Lung (tissue), 17 donors: ENCODE measurements at places on chromosomes 16 and 17.

GRCh38 chr16:72664056-72664508 is 383.8 kb downstream of the ZFHX3 start:
- DNase-seq = peak; percentile 27

DNA sequence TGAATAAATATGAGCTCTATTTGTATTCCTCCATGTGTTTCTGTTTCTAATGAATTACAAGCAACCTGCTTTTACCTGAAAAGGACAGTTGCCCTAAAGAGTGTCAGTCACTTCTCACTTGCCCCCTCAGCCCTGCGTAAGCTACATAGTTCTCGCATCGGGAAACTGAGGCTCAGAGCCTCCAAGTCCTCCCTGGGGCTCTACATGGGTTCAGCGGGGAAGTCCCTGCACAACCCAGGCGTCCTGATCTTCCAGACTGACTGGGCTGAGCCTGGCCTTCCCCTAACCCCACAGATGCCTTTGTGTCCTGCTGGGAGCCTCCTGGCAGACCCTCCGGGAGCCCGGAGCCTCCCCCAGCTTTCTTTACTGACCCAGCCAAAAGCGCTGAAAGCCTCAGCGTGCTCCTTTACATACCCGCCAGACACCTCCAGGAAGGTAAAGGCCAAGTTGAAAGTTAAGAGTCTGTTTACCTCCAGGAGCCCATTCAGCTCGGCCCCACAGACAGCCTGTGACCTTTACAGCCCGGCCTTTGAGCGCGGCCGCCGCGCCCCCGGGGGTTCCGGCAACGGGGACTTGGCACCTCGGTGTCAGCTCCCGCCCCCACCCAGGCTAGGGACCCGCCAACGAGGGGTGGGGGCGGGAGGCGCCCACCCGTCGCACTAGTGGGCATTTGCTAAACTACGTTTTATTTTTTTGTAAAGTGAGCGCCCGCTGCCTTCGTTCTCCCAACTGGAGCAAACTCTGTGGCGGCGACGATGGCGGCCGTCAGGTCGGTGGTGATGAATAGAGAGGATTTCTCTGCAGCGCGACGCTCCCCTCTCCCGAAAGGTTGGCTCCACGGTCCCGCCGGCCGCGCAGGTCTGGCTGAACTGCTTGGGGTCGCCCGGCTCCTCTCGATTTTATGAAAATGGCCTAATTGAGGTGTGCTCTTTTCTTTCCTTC is 4.4 kb upstream of the HOXB13 start:
- no peak for DNase-seq

GRCh38 chr17:61248399-61248798 is 151.2 kb upstream of the TBX2 start:
- DNase-seq = no peak

DNA sequence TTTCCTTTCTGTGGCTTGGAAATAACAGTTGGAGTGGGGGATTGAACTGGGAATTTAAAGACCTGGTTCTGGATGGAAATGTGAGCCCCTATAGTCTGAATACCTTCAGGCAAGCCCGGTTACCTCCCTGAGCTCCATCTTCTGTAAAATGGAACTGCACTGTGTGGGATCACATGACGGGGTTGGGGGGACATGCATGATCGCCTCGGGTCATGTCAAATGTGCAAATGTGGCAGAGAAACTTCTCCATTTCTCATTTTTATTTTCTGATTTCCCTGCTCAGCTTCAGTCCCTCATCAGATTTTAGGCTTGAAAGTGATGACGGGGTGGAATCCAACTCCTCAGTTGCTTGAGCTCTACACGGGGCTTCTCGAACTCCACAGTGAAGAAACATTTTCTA is 1.5 kb downstream of the MT1B start:
- DNase-seq = no peak

DNA sequence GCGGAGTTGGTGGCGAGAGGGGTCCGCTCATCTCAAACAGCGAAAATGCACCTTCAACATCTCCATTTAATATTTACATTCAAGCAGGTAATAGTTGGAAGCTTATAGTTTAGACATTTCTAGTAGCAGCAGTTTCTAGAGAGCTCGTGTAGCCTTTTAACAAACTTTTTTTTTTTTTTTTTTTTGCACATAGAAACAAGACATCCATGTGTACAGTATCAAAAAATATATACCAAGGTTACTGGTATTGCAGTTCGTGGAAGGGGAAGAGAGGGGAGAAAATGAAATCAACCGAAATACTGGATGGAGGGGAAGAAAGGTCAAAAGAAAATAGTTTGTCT is 6.2 kb downstream of the CBX4 start:
- DNase-seq = no peak

DNA sequence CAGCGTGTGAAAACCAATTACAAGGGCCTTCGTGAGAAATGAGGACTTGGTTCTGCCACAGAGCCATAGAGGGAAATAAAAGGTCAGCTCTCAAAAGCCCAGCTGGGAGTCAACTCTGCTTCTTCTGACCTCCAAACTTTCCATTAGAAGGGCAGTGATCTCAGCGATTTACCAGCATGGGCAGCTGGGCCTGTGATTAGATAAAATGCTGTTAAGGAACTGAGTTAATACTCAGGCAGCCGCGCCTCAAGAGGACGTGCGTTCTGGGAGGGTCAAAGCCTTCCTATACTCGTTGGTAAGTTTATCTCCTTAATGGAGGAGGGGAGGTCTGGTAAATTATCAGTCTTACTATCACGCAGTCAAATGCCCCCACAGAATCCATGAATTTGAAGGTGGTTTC is 480.2 kb upstream of the ERCC4 start:
- no peak for DNase-seq

DNA sequence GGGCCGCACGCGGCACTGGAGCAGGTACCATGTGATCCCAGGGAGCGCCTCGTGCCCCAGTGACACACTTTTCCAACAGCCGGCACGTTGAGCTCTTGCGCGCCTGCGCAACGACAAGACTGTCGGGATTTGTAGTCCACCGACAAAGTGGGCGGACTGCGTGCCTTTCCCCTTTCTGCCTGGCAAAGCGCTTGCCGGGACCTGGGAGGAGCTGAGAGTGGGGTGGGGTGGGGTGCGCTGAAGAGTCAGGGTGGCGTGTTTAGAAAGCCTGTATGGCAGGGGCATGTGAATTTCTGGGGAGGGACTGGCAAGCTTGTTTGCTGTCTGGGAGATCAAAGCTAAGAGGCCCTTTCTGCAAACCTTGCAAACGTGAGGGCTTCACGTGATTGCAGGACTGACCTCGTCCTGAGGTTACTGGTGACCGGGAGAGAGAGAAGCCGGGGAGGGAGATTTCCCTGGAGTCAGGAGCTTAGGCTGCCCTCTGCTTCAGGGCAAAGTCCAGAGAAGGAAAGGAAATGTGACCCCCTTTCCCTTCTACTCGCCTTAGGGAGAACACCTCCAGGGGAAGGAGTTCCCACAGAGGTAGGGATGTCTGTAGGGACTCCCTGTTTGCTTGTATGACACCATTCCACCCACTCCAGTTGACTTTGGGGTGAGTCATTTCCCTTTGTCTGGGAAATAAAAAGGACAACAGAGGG is 429 bp upstream of the NR1D1 start:
- peak; percentile 96 for DNase-seq

DNA sequence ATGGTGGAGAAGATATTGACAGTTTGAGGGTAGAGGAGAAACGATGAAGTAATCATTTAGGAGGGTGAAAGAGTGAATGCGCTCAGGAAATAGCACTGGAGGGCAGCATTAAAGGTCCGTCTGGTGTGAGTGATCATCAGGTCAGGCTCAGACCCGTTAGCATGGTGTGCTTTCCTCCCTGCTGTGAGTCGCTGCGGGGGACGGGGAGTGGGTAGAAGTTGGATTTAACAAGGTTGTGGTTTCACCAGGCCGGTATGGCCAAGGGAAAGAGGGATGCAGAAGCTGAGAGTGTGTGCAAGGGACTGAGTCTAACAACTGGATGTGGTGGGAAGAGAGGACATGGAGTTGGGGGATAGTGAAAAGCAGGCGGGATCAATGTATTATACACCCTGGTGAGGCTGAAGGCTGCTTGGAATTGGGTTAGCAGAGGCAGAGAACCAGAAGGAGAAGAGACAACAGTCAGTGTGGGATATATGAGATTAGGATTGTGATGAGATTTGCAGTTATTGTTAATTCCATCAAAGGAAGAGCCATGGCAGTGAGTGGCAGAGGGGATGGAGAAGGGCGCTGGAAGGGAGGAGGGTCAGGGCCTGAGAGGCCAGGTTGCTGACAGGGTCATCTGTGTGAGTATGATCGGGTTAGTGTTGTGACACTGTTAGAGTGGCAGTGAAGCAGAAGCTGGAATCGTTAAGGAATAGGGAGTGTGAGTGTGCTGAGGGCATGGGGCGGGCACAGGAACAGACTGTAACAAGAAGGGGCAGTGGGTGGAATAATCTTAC is 59.0 kb upstream of the TBX2 start:
- DNase-seq = no peak

GRCh38 chr17:50257676-50258224 is 16.5 kb upstream of the TMEM92 start:
- DNase-seq = peak; percentile 81

DNA sequence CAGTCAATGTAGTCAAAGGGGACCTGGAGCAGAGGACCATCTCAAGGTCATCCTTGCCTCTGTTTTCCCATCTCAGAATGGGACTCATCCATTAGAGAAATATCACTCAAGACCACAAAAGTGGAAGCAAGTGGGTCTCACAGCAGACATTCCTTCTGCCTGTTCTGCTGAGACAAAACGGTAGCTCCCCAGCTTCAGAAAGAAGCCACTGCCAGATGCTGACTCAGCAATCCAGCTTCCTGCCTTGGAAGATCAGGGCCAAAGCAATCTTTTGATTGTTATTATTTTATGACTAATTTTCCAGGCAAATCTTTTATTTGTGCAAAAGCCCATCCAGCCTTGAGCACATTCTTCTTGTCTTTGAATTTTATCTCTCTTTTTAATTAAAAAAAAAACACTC is 86.8 kb downstream of the CCT6B start:
- DNase-seq = peak; percentile 69

DNA sequence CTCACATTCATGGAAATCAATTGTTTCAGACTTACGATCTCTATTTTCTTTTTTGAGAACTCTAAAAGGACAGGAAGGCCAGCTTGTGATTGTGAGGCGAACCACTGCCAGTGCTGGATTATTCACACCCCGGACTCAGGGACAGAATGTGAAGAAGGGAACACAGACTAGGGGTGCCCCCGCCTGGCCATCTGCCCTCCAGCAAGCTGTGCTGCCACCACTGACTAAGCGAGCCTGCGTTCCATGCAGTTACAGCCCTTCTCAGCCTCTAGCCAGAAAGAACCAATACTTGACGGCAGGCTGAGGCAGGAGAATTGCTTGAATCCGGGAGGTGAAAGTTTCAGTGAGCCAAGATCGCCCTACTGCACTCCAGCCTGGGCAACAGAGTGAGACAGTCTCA is 2.8 kb downstream of the HAGH start:
- DNase-seq = peak; percentile 49

DNA sequence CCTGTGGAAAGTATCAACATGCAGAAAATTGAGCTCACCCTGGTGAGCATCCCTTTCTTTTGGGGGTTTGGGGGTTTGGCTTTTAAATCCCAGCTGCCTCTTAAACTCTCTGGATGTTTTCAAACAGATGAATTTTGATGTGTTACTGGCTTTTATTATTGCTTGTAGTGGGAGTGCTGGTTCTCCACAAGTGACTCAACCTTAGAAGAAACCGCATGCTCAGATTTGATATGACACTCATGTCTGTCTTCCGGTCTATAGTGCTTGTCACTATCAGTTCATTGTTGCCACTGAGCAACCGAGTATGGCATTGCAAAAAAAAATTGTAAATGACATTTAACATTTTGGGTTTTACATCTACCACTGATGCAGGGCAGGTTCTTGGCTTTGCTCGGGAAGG is 104.5 kb downstream of the HS3ST4 start:
- no peak for DNase-seq

GRCh38 chr17:76826330-76827068 is 41.7 kb upstream of the MGAT5B start:
- DNase-seq = no peak

DNA sequence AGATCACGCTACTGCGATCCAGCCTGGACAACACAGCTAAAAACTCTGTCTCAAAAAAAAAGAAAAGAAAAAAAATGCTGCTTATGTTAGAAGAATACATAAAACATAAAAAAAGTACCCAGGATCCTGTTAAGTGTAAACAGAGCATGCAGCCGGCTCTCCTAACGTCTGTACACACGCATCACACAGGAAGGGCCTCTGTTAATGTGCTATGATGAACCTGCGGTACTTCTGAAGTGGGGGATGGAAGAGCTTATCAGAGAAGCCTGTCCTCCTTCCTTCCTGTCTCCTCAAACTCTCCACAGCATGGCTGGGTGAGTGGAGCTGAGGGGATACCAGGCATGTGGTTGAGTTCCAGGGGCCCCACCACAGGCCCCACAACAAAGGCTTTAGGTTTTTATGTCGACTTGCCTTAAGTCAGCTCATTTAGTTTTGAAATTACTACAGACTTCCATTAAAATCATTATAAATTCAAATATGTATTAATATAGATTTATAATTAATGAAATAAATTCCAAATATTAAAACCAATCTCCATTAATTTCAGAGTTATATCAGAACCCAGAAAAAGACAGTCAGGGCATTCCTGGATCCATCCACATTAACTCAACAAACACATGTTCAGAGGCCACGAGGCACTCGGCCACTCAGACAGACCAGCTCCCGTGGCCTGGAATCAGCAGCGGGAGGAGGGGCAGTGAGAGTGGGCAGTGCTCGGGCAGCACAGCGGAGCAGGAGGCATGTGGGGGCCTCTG is 11.7 kb downstream of the CCDC57 start:
- no peak for DNase-seq

GRCh38 chr17:21001813-21002221 is 41.0 kb downstream of the USP22 start:
- DNase-seq = no peak

GRCh38 chr16:30335598-30336474 is 19.3 kb downstream of the CD2BP2 start:
- no peak for DNase-seq

DNA sequence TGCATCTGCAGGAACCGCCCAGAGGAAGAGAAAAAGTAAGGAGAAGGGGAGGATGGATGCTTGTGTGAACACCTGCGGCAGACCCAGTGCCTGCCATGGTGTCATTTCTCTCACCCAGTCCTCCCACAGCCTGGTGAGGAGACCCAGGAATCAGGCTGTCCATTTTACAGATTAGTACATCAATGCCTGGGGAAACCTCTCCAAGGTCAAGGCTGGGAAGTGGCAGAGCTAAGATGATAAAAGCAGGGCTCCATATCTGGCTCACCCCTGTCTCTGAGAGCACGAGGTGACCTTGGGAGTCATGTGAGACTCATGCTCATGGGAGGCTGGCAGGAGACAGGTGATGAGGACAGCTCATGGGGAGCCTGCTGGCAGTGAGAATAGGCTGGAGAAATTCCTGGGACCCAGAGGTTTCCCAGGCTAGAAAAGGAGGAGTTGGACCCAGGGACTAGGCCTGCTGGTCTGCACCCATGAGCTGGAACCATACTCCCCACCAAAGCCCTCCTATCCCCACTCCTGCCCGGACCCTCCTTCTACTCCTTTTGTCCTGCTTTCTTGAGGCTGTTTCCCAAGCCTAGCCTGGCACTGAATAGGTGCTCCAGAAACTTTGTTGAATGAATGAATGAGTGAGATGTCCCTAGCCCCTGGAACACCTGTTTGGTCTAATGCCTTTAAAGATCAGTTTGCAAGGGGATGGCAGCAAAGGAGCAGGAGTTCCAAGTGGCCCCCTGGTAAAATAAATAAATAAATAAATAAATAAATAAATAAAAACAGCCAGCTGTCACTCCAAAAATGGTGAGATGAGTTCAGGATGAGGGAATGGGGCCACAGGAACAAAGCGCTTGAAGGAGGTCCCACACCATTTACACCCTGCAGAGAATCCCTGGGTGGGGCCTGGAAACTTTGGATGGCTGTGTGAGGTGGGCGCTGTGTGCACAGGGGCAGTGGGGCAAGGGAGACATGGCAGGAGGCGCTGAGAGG is 1.6 kb downstream of the ZNF629 start:
- no peak for DNase-seq

GRCh38 chr17:57720386-57721035 is 24.6 kb downstream of the CCDC182 start:
- DNase-seq = peak; percentile 60
